ENCODE measurements at places on chromosomes 16 and 17.

DNA sequence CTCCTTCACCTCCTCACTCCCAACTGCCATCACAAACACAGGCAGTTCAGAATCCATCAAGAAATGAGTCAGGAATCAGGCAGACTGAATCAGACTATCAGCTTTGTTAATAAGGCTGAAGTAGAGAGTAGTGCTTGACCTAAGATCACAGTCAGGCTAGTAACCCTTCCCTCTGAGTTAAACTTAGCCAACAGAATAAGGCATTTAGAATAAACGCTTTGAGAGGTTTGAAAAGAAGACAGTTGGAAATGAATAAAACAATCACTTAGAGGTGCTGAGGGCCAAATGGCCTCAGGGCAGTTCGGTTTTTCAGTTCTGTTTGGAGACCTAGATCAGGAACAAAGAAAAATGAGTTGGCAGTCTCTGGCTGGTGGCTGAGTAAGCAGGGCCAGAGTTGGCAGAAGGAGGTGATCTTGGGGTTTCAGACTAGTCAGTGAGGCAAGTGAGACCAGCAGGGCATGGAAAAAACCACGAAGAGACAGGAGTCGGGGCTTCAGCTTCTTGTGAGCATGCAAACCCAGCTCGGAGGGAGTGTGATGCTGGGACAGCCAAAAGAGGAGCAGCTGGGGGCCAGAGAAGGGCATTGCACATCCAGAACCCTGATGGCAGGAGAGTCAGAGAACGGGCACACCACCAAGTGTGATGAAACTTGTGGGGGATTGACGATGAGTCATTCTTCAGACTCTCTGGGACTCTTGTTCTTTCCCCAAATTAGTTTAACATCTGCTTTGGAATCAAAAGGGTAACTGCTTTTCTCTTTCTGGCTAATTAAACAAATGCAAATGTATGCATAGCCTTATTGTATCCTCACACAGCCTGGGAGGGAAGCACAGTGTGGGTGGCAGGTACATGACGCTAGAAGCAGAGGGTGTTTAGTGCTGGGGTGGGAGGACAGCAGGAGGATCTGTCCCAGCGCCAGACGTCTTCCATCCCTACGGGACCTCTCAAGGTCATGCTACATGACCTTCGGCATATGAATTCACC, 54.8 kb downstream of the SPECC1 start:
- DNase-seq, result no peak

GRCh38 chr17:1438593-1439083, 17.4 kb downstream of the CRK start:
- DNase-seq, result no peak

- DNase-seq, result no peak
Observed at GRCh38 chr16:86378128-86378527, 132.2 kb upstream of the FOXF1 start.

GRCh38 chr17:14318918-14319205, 18.0 kb downstream of the HS3ST3B1 start:
- DNase-seq, result peak; percentile 88

- no peak for DNase-seq
Observed at GRCh38 chr17:38942696-38943334, 17.4 kb downstream of the LASP1NB start.

DNA sequence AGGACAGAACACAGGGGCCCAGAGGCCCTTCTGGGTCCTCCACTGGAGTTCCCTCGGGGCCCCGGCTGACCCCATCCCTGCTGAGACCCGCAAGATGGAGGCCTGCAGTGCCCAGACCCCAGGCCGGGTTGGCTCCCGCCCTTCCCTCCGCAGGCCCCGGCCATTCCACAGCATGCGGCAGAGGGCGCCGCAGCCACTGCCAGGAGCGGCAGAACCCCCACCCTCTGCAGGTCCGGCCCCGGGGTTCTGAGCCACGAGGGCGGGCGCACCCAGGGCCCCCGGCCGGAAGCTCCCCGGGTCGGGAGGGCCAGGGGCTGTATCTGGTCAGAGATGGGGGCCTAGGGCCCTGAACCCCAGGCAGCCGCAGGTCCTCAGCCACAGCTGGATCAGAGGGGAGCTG, 2.4 kb upstream of the PERCC1 start:
- no peak for DNase-seq

- DNase-seq, result peak; percentile 59
Observed at GRCh38 chr16:58306327-58306726, 11.5 kb upstream of the PRSS54 start.

GRCh38 chr17:56031636-56032035, 121.6 kb upstream of the ANKFN1 start:
- no peak for DNase-seq

DNA sequence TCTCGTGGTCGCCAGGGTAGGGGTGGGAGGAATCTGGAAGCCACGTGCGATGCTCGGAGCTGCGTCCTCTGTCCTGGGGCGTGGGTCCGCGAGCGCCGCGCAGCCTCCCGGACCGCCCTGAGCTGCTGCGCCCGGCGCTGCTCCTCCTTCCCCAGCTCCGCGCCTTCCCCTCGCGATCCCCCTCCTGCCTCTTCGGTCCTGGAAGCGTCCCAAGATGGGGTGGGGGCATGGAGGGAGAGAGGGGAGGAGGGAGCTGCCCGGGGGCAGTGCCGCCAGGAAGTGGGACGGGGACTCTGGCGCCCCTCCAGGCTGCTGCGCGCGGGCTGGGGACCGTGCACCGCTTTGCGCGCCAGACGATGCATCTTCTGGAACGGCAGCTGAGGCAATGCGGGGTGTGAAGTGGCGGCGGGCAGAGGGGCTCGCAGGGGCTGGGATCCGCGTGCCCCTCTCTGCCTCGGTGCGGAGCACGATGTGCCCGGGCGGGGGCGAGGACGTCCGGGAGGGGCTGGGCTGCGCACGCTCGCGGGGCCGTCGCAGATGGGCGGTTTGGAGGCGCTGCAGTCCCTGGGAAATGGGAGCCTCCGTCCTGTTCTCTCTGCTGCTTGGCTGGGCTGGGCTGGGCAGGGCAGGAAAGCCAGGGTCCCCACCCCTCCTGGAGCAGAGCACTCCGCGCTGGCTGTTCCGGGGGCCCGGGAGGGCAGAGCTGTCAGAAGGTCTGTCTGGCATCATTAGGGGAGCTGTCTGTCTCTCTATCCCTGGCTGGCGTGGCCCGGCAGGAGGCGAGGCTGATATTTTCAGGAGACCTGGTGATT, 388.0 kb downstream of the SEC14L1 start:
- DNase-seq, result peak; percentile 75

DNA sequence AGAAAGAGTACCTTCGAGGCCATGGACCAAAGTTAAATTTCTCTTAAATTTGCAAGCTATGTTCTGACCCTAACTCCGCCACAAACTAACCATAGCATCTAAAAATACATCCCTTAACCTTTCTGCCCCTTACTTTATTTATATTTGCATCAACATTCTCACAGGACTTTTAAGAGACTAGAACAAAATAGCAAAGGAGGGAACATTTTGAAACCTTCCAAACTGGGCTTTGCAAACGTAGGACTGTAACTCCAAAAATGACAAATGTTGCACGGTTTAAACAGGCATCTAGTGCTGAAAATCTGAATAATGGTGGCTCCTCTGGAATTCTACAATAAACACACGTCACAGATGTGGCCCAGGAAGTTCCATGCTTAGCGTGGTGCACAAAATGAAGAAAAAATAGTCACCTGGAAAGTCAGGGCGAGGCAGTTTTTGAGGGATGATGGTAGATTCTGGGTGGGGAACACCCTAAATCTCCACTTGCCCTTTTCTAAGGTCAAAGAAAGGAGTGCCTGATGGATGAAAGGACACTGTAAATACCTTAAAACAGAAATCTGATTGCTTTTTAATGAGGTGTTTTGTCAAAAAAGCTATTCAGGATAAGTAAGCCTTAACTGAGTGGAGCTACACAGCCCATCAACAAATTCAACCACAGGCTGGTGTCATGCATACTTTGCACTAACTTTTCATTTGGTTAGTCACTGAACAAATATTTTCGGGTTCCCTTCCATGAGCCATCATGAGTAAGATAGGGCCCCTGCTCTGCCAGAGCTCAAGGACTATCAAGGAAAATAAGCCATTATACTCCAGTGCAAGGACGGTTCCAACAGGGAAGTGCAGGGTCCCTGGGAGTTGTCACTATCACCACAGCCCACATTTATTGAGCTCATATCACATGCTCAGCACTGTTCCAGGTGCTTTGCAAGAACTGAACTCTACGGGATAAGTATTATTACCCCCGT, 21.2 kb downstream of the ARHGAP17 start:
- no peak for DNase-seq

- DNase-seq, result no peak
Observed at GRCh38 chr16:80540516-80541305, at the start of gene DYNLRB2. Gene DYNLRB2, plus strand, starts transcription at chr16:80540993. Its CDS starts 84 bp downstream, at chr16:80541077.

DNA sequence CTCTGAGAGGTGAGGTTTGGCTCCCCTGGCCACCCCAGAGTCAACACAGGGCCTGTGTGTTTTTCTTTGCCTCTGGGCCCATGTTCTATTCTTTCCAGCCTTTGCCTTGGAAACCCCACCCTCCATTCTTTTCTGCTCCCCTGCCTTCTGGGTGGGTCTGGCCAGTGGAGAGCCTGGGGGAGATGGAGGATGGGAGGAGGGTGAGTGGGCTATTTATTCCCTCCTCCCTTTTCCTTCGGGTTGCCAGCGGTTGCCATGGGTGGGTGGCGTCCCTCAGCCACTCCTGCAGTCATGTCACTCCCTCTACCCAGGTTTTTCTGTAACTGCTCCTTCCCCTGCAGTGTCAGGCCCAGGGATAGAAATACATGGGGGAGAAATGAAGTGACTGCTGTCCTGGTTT, 15.5 kb downstream of the CMIP start:
- no peak for DNase-seq

- no peak for DNase-seq
Observed at GRCh38 chr17:54898576-54898975, 2.1 kb upstream of the TOM1L1 start.

DNA sequence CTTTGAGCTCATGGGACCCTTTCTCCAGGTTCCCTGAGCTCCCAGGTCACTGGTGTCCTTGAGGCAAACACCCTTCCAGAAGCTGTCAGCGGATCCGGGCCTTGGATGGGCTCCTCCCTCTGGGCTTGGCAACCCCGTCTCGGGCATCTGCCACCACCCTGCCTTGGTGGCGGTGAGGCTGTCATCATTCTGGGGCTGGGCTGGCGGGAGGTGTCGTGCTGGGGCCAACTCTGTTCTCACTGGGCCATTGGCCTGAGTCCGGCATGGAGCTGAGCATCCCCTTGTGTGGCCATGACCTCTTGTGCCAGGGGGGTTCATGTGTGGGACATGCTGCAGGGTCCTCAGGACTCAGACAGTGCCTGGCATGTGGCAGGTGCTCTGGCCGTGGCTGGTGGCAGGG, 197.6 kb downstream of the LAT start:
- no peak for DNase-seq

GRCh38 chr16:75957870-75958269, 231.6 kb upstream of the CPHXL start:
- no peak for DNase-seq

- no peak for DNase-seq
Observed at GRCh38 chr16:83717814-83718213, 90.0 kb upstream of the HSBP1 start.

GRCh38 chr17:50266384-50267073, 7.7 kb upstream of the TMEM92 start:
- no peak for DNase-seq

- no peak for DNase-seq
Observed at GRCh38 chr17:56659622-56660021, 66.1 kb downstream of the NOG start.

GRCh38 chr16:67177743-67178699, 5.7 kb downstream of the MATCAP1 start:
- no peak for DNase-seq

- no peak for DNase-seq
Observed at GRCh38 chr16:65698791-65699321, 577.0 kb upstream of the CDH11 start.

DNA sequence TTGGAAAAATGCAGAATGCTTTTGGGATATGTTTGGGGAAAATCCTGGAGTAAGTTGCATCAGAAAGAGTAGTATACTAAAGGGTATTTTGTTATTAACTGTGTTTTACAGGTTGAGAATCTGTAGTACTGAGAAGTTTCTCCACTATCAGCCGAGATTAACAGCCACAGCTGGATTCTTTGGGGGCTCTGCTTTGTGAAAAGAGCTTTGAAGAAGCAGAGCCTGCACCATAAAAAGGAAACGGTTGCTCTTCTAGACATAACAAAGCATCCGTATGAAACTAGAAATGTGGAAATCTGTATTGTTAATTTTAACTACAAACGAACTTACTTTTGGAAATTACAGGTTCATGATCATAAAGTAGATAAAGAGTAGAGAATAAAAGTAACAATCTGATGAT, 5.3 kb downstream of the NLK start:
- DNase-seq, result peak; percentile 29

DNA sequence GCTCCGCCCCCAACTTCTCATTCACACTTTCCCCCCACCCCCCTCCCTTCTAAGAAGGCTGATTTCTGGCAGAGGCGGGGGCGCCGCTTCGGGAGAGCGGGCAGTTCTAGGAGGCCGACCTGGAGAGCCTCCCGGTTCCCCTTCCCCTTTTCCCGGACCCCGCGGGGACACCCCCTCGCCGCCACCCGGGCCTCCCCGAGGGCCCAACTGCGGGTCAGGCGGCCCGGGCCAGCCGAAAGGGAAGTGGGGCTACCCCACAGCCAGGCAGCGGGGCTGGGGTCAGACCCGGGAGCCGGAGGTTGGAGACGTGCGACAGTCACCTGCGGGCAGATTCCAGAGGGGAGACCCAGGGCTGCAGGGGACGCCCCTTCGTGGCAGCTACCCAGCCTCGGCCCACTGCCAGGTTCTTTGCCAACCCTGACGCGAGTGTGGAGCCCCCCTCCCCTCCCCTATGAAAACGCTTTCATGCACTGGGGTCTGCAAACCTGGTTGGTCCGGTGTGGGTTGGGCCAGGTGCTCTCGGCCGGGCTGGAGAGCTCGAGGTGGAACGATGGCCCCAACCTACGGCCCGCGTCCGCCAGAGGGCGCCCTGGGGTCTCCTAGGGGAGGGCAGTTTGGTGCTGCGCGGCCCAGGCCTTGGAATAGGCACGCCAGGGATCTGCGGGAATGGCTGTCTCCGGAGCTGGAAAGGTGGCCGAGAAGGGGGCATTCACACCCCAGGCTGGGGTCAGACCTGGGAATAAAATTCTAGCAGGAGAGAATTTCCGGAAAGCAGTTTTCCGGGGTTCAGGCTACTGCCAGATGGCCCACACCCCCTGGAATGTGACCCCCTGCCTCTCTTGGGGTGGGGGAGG, 721 bp upstream of the SOCS3 start:
- peak; percentile 83 for DNase-seq

GRCh38 chr17:78038748-78039288, 80.3 kb downstream of the TNRC6C start:
- DNase-seq, result no peak

- DNase-seq, result no peak
Observed at GRCh38 chr17:39751016-39751543, 13.3 kb downstream of the GRB7 start.

DNA sequence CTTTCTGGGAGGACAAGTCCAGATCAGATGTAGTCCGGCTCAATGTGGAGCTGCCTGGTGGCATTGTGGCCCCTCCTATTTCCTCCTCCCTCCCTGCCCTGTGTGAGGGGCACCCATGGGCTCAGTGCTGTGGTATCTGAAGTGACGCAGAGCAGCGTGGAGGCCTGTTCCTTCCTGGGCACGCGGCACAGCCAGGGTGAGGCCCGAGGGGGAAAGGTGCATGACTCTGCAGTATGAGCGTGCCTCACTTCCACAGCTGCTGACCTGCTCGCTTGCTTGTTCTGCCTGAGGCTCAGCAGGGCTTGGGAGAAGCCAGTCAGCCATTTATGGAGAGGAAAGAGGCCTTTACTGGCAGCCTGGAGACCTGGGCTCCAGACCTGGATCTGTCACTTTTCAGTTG, 11.7 kb downstream of the TMEM238L start:
- DNase-seq, result no peak
